Stimulated activated CD8-positive, alpha-beta memory T cell treated with anti-CD3 and anti-CD28 coated beads, Interleukin-7, amount 100 ng/mL, for 4 hours (primary cell): ENCODE measurements at places on chromosomes 1 and 21.

GRCh38 chr1:184300446-184300845, 86.4 kb upstream of the C1orf21 start:
- no peak for DNase-seq

- DNase-seq = no peak
Measured at GRCh38 chr1:113977906-113978305, 1.4 kb upstream of the OLFML3 start.

- no peak for DNase-seq
Measured at GRCh38 chr1:214791961-214792360, 189.0 kb downstream of the CENPF start.

GRCh38 chr1:112988367-112988766, 32.4 kb upstream of the SLC16A1 start:
- no peak for DNase-seq

- no peak for DNase-seq
Measured at GRCh38 chr1:204872262-204872881, 1.7 kb downstream of the NFASC start.

DNA sequence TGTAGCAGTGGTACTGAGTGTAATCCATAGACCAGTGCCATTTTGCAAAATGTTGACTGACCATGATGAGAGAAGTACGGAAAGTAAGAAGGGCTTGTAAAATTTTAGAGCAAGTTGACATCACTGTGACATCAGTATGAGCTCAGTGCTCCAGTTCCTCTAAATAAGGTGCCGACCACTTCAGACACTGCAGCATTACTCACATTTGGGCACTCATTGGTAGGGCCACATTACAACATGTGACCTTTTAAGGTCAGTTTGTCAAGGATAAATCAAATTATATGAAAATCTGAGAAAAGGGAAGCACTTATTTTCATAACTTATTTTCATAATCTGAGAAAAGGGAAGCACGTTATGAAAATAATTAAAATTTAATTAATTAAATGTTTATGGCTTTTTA, 128.0 kb upstream of the ERG start:
- DNase-seq = no peak

GRCh38 chr21:32056791-32057190, 184.0 kb downstream of the HUNK start:
- no peak for DNase-seq

DNA sequence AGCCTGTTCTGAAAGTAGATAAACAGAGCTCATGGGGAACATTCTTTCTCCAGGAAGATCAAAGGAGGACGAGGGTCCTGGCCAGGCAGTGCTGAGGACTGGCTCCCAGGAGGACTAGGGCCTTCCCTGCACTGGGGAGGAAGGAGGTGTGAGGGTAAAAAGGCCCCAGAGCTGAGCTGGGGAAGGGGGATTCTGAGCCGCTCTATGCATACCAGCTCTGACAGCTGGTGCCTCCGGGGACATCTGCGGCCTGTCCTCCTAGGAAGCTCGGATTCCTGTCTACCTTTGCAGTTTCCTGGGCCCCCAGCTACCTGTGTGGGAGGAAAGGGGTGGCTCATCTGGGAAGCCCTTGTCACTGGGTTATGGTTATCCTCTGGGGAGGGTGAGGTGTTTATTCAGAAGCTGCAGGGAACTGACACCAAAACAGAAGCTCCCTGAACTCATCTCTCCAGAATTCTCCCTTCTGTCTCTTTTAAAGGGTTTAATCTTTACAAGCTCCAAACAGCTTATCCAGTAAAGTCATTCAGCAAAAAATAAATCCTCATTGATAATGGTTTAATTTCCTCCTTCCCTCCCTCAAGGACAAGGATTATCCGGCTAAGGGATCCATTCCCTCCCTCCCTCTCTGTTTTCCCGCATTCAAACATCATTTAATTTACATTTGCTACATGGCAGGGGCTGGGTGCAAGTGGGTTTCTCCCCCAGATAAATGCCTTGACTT, 31.0 kb downstream of the NENF start:
- DNase-seq = no peak

GRCh38 chr1:199774433-199775089, 252.9 kb upstream of the NR5A2 start:
- no peak for DNase-seq

GRCh38 chr1:89986020-89986419, 8.9 kb upstream of the ZNF326 start:
- no peak for DNase-seq

DNA sequence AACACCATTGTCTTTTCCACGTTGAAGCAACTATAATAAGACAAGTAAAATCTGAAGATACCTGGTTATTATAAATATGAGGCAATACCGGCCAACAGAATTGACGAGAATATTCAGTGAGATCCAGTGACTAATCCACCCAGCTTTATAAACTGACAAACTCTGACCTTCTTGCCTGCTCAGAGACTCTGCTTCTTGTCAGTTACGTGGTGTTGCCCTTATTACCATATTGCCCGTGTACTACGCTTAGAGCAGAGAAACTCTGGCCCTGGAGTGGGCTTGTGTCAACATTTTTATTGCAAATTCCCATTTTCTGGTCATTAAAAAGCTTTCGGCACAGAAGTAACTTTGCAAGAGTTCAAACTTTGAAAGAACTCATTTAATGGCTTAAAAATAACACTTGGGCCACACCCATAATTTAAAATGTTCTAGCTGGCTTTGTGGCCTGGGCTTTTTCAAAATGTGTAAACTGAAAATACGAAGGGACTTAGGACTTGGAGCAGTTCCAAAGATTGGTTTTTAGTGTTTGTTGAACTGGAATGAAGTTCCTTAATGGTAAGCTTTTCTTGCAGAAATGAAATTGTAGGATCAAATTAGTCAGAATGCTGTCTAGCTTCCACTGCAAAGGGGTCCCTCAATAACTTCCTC, 266.2 kb downstream of the LMO4 start:
- DNase-seq = no peak

GRCh38 chr1:201764166-201764565, 64.8 kb upstream of the IPO9 start:
- DNase-seq = no peak

GRCh38 chr1:235145639-235146038, 15.4 kb downstream of the RBM34 start:
- DNase-seq = no peak

GRCh38 chr1:167602840-167603239, 27.2 kb upstream of the RCSD1 start:
- no peak for DNase-seq

DNA sequence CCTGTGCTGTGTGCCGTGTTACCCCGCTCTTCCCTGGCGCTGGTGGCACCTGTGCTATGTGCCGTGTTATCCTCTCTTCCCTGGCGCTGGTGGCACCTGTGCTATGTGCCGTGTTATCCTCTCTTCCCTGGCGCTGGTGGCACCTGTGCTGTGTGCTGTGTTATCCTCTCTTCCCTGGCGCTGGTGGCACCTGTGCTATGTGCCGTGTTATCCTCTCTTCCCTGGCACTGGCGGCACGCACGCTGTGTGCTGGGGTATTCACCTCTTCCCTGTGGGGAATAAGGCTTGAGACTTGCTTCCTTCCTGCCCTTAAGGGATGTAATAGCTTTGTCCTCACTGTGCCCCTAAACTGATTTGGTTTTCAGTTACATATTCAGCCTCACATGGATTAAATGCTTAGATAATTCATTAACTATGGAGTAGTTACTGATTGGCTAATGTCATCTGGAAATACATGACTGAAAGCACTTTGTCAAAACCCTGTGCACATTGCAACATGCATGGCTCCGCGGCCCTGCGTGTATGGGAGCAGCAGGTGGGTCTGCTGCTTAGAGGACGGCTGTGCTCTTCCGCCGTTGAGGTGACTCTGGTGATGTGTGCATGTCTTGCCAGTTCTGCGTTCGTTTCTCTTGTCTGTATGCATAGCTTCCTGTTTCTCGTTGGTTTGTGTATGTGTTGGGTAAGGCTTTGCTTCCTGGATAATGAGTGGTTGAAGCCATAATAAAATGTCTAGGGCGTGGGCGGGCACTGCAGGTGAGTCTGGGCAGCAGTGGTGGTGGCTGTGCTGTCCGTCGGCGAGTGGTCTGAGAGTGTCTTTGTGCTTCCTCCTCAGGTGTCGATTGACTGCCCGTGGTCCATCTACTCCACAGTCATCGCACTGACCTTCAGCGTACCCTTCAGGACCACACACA, 17.9 kb upstream of the PWP2 start:
- DNase-seq = no peak

DNA sequence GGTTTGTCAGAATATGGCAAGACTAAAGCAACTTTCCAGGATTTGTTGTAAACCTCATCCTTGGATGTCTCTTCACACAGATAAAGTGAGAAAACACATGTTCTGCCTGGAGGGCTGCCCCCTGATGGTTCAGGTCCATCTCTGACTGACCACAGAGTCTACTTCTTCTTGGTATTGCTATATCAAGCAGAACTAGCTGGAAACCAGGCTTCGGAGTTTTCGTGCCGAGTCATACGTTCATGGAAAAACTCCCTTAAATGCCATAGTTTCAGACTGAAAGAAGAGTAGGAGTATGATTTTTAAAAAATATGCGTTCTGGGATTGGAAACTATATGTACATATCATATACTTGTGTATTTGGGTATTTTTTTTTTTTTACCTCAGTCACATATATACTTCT, 5.8 kb downstream of the OR10T2 start:
- DNase-seq = no peak

- no peak for DNase-seq
Measured at GRCh38 chr1:51567653-51568052, 48.6 kb upstream of the EPS15 start.

DNA sequence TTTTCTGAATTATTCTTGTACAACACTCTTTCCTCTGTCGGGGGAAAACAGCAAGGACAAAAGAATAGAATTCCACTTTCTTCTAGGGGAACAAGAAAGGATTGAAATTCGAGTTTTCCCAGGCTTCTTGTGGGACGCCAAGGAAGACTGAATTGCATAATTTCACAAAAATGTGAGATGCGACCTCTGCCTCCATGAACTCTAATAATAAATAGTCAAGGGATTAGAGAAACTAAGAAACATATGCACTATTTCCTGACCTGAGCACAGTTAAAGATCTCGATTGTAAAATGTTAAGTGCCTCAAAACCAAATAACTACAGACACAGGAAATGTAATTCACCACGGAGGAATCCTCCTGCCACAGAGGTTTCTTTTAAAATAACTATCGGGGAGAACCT, 117.3 kb upstream of the MARK1 start:
- no peak for DNase-seq

- DNase-seq = no peak
Measured at GRCh38 chr1:72262735-72263134, 19.6 kb downstream of the NEGR1 start.

GRCh38 chr1:220808345-220809186, 21.9 kb downstream of the MTARC1 start:
- DNase-seq = no peak

DNA sequence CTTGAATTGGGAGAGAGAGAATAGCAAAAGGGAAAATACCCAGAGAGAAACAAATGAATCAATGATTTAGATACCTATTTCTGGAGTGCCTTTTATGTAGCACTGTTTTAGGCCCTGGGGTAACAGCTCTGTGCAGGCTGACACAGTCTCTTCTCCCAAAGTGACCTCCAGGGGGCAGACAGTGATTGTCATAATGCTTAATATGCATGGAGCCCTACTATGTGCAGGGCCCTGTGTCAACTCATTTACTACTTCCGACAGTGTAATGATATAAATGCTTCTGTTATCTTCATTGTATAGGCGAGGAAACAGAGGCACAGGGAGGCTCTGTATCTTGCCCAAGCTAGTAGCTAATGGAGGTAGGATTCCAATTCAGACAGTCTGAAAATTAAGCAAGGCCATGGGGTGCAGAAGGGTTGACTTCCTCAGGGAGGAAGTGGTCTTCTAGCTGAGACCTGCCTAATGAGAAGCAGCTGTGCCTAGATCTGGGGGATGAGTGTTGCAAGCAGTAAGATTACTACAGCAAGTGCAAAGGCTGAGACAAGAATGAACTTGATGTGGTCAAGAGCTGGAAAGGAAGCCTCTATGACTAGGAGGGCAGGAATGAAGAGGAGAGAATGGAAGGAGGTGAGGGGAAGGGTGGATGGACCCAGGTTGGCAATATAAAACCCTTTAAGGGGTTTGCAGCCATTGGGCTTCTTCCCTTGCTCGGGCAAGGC, 16.2 kb upstream of the SERINC2 start:
- no peak for DNase-seq

GRCh38 chr1:31672986-31673385, 28.3 kb upstream of the PEF1 start:
- no peak for DNase-seq

GRCh38 chr1:204190212-204191211, 5.8 kb downstream of the KISS1 start:
- DNase-seq = no peak

GRCh38 chr1:2208309-2209239, 14.0 kb upstream of the FAAP20 start:
- no peak for DNase-seq

- DNase-seq = no peak
Measured at GRCh38 chr1:198912046-198912445, 273.2 kb downstream of the PTPRC start.

GRCh38 chr1:212794561-212795014, 2.9 kb downstream of the TATDN3 start:
- no peak for DNase-seq

- no peak for DNase-seq
Measured at GRCh38 chr1:185838111-185838510, 103.9 kb downstream of the HMCN1 start.

- DNase-seq = no peak
Measured at GRCh38 chr1:203116091-203116820, 11.3 kb upstream of the ADORA1 start.

DNA sequence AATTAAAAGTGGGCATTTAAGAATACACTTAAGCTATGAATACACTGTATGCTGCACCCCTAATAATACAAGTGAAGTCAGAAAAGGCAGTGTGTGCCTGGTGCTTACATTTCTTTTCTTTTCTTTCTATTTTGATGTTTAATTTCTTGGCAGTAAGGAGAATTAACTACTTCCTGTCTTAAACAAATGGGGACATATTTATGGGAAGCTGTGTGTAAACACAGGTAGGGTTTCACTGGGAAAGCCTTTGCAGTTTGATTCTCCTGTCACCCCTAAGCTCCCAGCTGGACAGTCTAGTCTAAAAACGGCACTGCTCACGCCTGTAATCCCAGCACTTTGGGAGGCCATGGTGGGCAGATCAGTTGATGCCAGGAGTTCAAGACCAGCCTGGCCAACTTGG, 146.0 kb downstream of the MIS18A start:
- no peak for DNase-seq

DNA sequence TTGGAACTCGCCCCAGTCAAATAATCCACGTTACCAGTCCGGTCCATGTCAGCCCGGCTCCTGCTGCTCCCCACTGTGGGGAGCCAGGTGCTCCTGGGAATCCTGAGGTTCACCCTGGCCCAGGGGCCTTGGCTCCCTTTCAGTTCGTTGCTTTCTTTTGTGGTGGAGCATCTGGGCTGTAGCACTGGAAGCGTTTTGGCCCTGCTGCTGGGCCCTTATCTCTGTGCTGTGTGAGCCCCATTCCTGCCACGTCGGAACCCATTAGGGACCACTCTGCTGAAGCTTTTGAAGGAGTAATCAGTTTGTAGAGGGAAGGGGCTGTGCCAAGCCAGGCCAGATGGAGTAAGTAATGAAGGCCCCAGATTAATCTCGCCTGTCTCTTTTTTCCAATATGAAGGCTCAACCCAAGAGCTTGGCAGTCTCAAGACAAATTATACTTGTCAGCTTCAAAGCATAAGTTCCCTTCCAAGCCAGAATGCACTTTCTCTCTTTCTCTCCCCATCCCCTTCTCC, 82.3 kb downstream of the PGM1 start:
- DNase-seq = no peak

GRCh38 chr1:9004031-9004699, 22.1 kb downstream of the SLC2A7 start:
- DNase-seq = no peak
